ENCODE measurements at places on chromosomes 11 and 22.

- peak; percentile 91 for DNase-seq
Observed at GRCh38 chr11:60985991-60986915, 14.8 kb downstream of the CD6 start.

GRCh38 chr11:66367561-66368312 is 3.8 kb downstream of the SLC29A2 start:
- DNase-seq = no peak

- DNase-seq = no peak
Observed at GRCh38 chr11:107787733-107788132, 70.9 kb downstream of the SLC35F2 start.

DNA sequence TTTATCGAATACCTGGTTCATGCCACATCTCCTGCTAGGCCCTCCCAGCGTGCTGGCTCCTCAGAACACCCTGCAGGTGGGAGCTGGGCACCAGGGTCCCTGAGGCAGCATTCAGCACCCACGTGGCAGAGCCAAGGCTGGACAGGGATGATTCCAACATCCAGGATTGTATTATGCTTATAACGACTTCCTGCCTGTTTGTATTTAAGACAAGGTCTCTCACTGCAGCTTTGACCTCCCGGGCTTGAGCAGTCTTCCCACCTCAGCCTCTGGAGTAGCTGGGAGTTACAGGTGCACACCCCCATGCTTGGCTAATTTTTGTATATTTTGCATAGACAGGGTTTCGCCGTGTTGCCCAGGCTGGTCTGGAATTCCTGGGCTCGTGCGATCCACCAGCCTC is 64.7 kb upstream of the WNT7B start:
- DNase-seq = no peak

DNA sequence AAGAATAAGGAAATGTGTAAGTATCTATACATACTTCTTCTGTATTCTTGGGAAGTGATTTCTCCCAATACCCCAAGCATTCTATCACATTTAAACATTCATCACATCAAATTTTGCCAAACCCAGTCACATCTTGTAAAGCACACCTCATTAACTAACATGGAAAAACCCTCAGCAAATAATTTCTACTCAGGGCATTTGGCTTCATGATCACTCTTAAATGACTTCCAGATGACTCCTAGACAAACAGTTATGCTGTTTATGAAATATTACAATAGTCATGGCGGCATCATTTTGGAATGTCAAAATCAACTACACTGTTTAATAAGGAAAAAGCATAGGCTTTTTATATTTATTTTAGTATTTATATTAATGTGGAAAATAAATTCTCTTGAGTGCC is 47.3 kb upstream of the CCDC34 start:
- DNase-seq = no peak

GRCh38 chr11:108901359-108901758 is 236.5 kb downstream of the DDX10 start:
- DNase-seq = no peak

DNA sequence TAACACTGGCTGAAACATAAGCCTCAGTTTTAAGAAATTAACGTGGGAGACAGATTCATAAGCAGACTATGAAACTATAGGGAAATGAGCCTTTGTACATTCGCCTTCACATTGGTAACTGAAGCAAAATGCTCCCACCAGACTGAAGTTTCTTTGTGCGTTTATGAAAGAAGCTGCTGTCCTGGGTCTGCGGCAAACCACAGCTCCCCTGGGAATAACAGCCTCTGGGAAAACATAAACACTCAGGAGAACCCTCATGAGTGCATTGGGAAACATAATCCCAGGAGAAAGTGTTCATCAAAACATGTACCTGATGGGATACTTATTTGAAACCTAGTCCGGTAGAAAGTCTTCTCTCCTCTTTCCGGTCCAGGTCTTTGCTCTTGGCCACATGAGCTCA is 193.1 kb upstream of the LARGE1 start:
- no peak for DNase-seq

DNA sequence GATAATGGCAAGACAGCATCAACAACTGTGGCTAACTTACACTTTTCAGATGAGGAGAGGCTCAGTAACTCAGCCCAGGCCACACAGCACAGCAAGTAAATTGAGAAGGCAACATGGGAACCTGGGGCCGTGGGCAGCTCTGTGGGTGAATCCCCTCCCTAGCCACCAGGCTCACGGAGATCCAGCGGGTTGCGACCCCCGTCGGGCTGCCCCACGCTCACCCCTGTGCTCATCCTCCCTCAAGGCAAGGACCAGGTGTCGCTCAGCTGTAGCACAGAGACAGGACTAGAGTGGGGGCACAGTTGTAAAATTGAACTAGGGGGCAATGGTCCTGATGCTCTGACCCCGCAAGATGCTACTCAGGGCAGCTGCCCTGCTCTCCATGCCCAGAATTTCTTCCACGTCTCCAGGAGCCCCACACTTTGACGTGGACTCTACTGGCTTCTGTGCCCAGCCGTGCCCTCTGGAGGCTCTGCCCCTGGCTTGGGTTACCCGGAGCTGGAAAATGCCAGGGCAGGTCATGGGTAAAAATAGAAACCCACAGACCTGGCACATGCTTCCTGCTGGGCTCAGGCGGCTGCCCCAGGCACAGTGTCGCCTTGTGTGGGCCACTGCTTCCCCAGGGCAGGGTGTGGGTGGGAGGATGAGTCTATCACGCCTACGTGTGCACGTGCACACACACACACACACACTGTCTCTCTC is 9.0 kb downstream of the TUBA8 start:
- DNase-seq = no peak

- DNase-seq = peak; percentile 22
Observed at GRCh38 chr11:33005175-33005574, 10.5 kb upstream of the DEPDC7 start.

DNA sequence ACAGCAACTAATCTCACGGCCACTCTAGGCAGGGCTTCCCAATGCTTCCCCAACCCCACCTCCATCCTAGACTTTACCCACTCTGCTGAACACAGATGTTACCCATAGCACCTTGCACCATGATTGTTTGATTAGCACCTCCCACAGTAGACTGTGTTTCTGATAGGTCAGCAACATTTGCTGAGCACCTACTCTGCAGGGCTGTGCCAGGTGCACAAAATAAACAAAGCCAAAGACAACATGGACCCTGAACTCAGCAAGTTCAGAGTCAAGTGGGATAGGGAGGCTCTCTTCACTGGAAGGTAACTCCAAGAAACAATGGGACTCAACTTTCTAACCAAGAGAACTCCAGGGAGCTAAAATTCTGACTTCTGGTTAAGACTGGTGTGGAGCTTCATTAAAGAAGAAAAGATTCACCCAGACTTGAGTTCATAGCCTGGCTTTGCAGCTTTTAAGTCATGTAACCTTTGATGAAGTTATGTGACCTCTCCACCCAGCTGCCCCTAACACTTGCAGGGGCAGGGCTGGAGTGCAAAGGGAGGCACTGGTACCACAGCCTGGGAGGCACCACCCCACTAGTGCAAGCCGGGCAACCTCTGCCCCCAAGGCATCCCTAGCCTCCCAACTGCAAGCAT is 6.7 kb upstream of the RTN4RL2 start:
- no peak for DNase-seq

GRCh38 chr11:38937709-38938108 is 2339.7 kb upstream of the RAG2 start:
- no peak for DNase-seq

DNA sequence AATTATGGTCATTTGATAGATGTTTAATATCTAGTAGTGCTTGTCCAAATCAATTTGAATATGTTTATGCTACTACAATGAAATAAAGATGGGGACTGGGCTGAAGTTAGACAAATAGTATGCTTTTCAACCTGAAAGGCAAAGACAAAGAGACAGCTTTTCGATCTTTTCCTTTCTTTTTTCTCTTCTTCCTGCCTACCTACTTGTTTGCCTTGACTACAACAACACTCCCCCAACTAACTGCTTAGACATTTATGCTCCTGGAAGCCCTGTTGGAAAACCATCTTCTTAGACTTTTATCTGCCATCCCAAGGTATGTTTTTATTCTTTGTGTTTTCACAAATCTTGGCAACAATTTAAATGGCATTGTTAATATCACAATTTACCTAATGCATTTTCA is 374.4 kb upstream of the DDI1 start:
- DNase-seq = no peak

DNA sequence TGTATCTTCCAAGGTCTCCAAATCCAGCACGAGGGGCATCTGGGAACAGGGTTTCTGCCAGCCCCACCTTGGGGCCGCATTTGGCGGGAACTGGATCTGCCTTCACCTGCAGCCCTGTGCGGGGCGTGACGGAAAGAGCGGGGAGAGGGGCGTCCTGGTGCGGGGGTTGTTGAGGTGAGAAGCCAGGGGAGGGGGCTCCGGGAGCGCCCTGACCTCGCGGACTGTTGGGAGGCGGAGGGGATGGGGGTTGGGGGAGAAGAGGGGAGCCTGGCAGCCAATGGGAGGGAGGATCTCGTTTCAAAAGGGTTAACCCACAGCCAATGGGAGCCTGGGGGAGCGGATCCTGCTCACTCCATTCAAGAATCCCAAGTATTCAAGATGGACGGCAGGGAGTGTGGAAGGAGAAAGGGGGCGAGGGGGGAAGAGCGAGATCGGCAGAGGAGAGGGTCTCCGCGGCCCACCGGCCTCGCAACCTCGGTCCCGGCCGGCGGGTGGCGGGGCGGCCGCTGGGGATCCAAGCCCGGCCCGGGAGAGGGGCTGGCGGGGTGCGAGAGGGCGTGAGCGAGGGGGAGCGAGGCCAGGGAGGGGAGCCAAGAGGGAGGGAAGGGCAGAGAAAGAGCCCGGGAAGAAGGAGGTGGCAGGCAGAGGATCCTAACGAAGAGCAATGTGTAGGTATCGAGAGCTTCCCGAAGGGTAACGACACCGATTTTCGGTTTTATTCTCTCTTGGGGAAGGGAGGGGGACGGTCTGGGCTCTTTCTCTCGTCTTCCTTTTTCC is 11.5 kb downstream of the YPEL4 start:
- no peak for DNase-seq

DNA sequence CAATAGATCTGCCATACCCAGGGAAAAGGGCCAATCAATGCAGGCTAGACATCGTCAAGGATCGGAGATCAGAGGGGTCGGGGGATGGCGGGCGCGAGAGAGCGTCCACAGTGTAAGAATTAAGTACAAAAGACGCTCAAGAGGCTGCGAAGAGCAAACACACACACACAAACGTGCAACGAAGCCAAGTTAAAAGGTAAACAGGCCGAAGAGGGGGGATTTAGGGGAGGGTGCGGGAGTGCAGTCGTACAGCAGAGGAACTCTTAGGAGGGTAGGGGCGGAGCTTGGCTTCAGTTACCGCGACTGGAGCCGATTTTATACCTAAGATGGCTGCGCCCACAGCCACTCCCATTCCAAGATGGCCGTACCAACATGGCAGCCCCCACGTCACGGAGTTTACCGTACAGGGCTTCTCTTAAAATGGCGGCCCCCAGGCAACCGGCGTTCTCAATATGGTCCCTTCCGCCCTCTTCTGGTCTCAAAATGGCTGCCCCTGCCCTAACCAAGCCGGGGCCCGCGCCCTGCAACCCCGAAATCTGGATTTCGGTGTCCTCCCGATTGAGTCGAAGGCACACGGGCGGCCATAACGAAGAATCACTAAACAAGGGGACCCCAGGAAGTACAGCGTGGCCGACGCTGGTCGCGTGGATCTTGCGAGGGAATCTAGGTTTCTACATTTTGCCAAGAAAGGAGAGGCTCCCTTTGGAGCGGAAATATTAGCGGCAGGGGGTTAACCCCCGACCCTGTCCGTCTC is 1.9 kb downstream of the GNG3 start:
- DNase-seq = peak; percentile 93

DNA sequence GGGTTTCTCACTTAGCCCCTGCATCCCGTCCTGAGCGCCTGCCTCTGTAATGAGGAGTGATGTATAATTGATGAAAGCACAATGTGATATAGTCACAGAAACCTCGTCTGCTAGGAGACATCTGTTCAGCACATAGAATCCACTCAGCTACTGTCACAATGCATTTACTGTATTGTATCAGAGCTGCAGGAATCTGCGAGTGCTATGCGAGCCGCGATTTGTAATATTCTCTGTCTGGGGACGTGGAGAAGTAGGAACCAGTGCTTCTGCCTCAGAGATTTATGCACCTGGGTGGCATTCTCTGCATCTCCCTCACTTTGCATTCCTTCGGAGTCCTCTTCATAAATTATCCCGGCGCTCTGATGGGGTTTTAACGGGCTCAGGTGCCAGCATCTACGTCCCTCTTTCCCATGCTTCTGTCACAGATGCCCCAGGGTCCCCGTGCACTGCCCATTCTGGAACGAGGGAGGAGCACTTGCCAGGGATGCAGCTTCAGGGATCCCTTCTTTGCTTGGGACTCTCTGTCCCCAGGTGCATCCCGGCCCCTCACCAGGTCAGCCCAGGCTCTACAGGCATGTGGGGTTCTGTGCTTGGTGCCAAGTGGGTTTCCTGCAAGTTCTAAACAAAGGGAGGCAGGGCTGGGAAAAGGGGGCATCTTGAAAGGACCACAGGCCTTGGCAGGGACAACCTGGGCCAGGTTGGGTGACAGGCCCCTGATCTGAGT is 205.5 kb downstream of the DSCAML1 start:
- DNase-seq = no peak

DNA sequence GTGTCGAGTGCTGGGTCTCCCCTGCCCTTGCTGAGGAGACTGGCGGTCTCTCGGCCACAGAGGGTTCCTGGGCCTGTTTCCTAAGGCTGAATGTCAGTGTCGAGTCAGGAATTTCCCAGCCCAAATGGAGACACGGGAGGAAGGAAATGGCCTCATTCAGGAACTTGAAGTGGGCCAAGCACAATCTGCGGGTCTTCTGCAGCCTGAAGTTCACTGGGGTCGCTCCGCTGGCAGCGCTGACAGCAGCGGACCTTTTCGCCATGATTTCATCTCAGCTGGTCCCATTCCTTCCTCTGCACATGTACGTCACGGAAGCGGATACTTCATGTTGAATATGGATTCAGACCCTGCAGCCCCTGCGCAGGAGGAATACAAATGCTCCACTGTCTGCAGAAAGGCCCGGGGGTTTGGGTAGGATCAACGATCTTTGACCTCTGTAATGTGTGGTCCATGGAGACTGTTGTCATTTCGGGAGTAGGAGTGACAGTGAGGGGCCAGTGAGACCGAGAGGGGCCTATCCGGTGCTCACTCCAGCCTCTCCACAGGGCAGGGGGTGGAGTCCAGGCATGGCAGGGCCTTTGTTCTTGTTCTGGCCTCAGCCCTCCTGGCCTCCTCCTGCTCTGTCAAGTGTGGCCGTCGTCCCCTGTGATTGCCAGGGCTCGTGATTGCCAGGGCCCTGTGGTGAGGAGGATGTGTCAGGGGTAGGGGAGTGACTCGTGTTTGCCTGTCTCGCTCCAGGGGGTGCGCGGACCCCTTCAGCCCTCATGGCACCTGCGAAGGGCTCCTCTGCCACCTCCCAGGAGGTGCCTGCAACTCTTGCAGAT is 402.3 kb downstream of the TBC1D22A start:
- DNase-seq = peak; percentile 5

DNA sequence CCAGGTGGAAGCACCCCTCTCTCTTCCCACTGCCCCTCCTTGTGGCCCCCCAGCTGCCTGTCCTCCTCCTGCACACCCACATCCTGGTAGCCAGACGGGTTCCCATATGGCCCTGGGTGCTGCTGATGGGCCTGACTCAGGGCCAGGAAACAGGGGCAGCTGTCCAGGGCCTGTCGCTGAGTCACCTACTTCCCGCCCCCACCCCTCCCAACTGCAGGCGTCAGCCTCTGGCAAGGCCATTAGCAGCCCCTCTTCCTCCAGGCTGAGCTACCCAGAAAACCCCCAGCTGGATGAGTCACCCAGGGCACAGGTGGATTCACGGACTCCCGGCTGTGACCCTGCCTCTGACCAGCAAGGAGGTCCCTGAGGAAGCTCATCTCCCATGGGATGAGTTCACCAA is 6.9 kb upstream of the GAL start:
- DNase-seq = no peak

GRCh38 chr11:21807350-21807749 is 385.5 kb upstream of the ANO5 start:
- DNase-seq = no peak

GRCh38 chr11:125561924-125562323 is 7.4 kb upstream of the EI24 start:
- no peak for DNase-seq

All from T-helper 1 cell (primary cell).